ENCODE measurements at places on chromosomes 3 and 15.

DNA sequence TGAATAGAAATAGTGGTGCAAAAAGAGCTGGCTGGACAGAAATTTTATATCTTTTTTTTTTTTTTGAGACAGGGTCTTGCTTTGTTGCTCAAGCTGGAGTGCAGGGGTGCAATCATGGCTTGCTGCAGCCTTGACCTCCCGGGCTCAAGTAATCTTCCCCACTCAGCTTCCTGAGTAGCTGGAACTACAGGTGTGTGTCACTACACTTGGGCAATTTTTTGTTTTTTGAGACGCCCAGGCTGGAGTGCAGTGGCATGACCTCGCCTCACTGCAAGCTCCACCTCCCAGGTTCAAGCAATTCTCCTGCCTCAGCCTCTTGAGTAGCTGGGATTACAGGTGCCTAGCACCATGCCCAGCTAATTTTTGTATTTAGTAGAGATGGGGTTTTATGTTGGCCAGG is 22.4 kb downstream of the CHRNA3 start:
- no peak for DNase-seq

DNA sequence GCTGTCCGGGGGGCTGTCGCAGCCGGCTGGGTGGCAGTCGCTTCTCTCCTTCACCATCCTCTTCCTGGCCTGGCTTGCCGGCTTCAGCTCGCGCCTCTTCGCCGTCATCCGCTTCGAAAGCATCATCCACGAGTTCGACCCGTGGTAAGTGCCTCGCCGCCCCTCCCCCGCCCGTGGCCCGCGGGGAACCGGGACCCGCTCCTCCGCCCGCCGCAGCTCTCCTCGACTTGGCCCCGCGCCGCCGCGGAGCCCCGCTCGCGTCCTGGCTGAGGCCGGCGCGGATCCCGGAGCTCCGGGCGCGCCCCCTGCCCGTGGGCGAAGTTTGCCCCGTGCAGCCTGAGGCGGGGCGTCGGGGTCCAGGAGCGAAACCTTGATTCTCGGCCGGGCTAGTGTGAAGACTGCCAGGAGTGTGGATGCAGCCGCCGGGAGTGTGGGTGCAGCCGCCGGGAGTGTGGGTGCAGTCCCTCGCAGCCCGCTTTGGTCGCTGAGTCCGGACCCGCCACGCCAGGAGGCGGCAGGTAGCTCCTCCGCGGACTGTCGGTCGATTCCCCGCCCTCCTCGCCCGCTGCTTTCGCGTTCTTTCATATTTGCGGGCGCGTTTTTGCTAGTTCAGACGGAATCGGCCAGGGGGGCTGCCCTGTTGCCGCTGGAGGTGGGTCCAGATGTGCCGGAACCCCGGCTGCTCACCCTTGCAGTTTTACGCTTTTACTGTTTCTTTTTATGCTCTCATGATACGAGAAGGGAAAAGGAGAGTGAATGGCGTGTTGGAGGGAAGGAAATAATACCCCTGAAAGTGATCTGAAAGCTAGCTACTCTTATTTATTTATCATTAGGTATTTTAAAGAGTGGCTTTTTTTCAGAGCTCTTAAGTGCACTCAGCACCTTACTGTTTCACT is 692 bp downstream of the STT3B start:
- DNase-seq, result no peak

DNA sequence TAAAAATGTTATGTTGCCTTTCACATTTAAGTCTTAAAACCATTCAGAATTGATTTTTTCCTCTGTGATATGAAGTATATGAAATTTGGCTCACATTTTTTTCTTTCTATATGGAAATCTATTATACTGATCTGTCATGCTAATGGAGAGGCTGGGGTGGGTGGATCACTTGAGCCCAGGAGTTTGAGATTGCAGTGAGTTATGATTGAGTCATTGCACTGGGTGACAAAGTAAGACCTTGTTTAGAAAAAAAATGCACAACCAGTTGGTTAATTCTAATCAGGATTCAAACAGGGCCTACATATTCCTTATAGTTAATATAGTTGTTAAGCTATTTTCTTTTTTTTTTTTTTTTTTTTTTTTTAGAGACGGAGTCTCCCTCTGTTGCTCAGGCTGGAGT is 230.5 kb downstream of the MFSD1 start:
- DNase-seq, result no peak

DNA sequence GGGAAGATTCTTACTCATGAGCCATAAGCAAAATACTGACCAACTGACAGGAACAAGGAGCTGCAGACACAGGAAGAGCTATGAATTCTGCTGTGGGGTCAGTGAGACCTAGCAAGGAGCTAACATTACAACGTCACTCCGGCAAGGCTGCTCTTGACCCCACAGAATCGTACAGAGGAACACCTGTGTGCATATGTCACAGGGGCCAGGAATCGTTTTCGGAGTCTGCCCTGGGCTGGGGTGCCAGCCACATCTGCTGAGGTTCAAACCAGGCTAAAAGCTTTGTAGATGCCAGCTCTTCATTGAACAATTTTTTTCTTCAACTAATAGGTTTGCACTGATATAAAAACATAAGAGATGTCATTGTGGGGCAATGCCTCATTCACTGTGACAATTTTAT is 82.6 kb downstream of the LRRK1 start:
- no peak for DNase-seq

GRCh38 chr3:195113536-195114425 is 157.2 kb downstream of the XXYLT1 start:
- DNase-seq, result no peak
